ENCODE measurements at places on chromosomes 11 and 22. TPM values are rescaled to one million over a fixed set of nuclear protein-coding genes. Genes with fewer than 3 reads are reported as not detected.

GRCh38 chr11:127925475-127925874 lies 661.9 kb downstream of the ETS1 start:
- DNase-seq: no peak

GRCh38 chr22:38867471-38868285 lies 4.3 kb downstream of the CBX6 start:
- no peak for DNase-seq

GRCh38 chr11:86695373-86695772 lies 23.0 kb upstream of the ME3 start:
- DNase-seq: no peak

- peak; percentile 99 for DNase-seq
Observed at GRCh38 chr11:65890324-65891218, at the start of gene CCDC85B. CCDC85B (plus strand) TSS chr11:65890673; CDS start chr11:65890784, 111 bp downstream.

GRCh38 chr11:92057849-92058442 lies 166.7 kb upstream of the FAT3 start:
- no peak for DNase-seq

DNA sequence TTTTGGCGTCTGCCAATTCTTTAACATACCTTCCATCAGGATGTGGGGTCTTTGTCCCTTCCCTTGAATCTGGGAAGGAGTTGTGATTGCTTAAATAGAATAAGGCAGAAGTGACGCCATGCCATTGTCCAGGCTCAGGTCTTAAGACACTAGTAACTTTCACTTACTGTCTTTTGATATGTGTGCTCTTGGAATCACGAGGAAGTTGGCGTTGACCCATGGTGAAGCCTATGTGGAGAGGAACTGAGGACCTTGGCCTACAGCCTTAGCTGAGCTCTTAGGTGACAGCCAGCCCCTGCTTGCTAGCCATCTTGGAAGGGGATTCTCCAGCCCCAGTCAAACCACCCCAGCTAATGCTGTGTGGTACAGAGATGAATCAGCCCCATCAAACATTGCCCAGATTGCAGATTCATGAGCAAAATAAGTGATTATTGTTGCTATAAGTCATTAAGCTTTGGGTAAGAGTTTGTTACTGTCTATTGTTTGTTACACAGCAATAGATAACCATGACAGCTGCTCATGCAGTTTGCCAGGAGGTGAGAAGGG lies 17.6 kb upstream of the CLPB start:
- no peak for DNase-seq

GRCh38 chr11:35717043-35717442 lies 54.5 kb downstream of the TRIM44 start:
- no peak for DNase-seq

DNA sequence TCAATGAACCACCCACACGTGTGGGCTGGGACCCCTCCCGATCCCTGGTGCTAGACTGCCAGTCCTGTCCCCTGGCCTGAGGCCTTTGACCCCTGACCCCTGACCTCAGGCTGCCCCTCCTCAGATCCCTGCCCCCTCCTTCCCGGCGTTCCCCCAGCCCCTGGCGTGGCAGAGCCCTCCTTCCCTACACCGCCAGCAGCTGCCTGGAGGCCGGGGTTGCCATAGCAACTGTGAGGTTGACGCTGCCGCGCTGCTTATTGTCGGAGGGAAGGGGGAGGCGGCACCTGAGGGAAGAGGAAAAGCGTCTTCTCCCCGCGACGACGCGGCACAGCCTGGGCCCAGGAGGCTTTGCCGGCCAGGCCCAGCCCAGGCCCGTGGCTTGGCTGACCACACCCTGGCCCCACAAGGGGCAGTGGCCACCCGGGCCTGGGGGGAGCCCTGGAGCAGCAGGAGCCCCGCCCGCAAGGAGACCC lies 32.6 kb downstream of the SHANK3 start:
- peak; percentile 61 for DNase-seq

DNA sequence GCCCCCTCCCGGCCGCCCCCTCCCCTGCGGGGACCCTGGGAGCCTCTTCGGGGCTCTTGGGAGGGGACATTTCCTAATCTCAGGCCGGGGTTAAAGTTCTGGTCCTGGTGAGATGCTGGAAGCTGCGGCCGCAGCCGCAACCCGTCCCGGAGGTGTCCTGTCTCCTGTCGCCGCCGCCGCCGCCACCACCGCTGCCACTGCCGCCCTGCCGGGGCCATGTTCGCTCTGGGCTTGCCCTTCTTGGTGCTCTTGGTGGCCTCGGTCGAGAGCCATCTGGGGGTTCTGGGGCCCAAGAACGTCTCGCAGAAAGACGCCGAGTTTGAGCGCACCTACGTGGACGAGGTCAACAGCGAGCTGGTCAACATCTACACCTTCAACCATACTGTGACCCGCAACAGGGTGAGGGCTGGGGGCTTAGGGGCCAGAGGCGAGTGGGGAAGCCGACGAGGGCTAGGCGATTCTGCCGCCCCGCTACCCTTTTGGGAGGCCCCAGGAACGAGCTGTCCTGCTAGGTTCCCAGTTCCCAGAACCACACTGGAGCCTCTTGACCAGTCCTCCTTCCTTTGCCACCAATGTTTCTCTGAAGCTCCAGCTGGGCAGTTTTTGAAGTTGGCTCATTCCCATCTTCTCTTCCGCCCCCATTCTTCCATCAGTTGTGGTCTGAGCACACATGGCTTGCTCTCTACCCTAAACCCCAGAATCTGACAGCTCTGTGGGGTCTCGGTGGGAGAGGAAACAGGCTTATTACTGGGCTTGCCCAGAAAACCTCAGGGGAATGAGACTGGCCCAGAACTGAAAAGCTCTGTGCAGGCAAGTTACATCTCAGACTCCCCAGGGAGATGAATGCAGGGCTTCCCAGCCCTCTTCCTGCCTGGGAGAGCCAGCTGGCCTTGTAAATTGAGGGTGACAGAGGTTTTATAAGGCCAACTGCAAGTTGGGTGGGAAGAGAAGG lies 781 bp downstream of the SIDT2 start:
- no peak for DNase-seq

DNA sequence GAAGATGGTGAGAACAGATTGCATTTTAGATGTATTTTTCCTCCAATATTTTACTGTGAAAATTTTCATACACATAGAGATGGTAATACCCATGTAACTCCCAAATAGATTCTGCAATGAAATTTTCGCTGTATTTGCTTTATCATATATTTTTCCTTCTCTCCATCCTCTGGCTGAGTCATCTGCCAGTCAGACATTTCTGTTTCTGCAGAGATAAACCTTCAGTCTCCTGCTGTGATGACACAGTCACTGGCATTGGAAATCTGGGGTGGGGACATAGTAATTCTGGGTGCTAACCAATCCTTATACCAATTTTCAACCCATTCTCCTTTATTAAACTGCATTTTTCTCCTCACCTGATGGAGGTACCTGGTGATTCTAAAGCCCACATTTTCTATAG lies 33.7 kb downstream of the SVIP start:
- no peak for DNase-seq

GRCh38 chr22:49657275-49657973 lies 170.2 kb downstream of the BRD1 start:
- peak; percentile 82 for DNase-seq

GRCh38 chr11:75673977-75674582 lies 5.2 kb upstream of the MAP6 start:
- DNase-seq: no peak

- no peak for DNase-seq
Observed at GRCh38 chr11:57483562-57483918, 23.2 kb downstream of the RTN4RL2 start.

GRCh38 chr22:48553694-48554308 lies 1273.9 kb downstream of the BRD1 start:
- no peak for DNase-seq

- DNase-seq: no peak
Observed at GRCh38 chr11:17021511-17021910, 7.3 kb upstream of the PLEKHA7 start.

DNA sequence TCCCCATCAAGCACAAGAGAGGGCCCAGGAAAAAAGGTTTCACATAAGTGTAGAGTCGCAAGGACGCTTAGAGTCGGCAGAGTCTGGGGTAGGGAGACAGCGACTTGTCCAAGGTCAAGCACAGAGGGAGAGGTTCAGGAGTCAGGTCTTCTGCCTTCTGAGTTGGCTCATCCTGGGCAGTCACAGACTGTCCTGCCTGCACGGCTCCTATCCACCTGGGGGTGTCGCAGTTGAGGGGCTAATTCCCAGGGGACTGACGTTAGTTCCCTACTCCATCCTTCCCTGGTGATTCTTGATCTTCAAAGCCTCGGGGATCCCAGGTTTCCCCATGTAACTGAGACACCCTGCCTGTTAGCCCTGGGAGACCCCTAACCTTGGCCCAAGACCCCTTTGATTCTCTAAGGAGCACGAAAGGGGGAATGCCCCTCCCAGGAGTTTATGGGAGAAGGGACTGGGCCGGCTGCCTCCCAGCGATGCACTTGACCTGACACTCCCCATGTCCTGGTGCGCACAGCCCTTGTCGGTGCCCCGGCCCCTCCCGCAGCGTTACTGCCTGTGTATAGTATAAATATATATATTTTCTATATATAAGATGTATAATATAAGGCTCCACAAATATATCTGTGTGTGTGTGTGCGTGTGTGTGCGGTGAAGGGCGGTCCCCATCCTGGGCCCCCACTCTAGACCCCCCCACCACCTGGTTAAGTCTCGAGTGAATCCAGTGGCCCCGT lies 14.7 kb upstream of the TAB1 start:
- no peak for DNase-seq

DNA sequence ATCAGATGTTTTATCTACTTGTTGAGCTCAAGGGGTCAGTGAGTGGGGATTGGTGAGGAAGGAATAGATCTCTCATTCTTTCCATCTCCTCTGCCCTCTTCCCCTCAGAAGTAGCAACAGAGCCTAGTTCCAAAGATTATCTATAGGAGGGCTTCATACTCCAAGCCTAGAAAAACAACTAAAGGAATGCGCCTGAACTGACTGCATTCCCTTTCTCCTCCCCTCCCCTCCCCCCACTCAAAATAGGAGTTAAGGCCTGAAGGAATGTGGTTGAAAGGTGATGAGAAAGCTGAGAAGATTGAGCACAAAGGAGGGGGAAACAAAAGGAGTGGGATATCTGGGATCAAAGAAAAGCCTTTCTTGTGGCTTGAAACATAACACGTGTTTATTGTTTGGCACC lies 10.5 kb downstream of the EMSY start:
- no peak for DNase-seq

GRCh38 chr11:19714387-19715363 lies 2.0 kb downstream of the NAV2 start:
- peak; percentile 67 for DNase-seq

- no peak for DNase-seq
Observed at GRCh38 chr11:12721816-12722604, 47.8 kb downstream of the TEAD1 start.

GRCh38 chr22:49506010-49506400 lies 321.7 kb downstream of the BRD1 start:
- DNase-seq: no peak

OR8A1 gene
- total RNA-seq: not detected

FIBIN gene
- total RNA-seq: 8.9 TPM

MUC6 gene
- not detected for total RNA-seq

MRGPRE gene
- not detected for total RNA-seq

CXCR5 gene
- total RNA-seq: not detected

OSBP2 gene
- total RNA-seq: 8.2 TPM
